ENCODE measurements at places on chromosomes 6 and 20.

DNA sequence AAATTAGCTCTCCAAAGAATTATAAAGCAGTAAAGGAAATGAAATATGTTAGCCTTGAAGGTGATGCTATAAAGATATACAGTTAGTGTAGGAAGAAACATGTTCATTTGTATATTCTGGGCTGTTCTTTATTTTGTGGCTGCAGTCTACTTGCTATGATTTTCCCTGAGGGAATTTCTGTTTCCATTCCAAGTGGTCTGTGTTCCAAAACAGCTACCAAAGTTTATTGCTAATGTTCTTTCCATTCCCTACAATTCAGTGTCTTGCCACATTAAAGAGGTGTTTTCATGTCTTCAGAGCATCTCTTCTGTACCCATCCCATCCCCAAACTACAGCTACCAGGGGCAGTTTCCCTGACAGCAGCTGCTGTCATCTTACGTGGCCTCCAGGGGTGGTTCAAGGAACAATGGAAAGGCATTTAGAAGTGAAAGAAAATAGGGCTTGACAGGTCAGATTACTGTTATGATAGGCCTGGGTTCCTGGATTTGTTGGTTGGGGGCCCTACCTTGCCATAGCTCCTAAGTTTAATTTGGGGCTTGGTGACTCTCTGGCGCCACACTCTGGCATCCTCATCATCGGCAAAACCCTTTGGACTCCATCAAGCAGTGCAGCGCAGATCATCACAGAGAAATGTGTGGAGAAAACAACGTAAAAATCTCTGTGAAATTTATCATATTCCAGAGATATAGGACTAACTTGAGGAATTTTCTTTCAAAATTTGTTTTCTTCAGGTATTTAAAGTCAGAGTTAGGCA, 33.8 kb upstream of the AIG1 start:
- peak; percentile 43 for DNase-seq

GRCh38 chr6:978937-979685, 286.2 kb upstream of the EXOC2 start:
- DNase-seq, result no peak

- no peak for DNase-seq
Observed at GRCh38 chr6:106730718-106731117, 101.3 kb downstream of the QRSL1 start.

- DNase-seq, result no peak
Observed at GRCh38 chr6:31474871-31475286, 23.1 kb upstream of the MICB start.

DNA sequence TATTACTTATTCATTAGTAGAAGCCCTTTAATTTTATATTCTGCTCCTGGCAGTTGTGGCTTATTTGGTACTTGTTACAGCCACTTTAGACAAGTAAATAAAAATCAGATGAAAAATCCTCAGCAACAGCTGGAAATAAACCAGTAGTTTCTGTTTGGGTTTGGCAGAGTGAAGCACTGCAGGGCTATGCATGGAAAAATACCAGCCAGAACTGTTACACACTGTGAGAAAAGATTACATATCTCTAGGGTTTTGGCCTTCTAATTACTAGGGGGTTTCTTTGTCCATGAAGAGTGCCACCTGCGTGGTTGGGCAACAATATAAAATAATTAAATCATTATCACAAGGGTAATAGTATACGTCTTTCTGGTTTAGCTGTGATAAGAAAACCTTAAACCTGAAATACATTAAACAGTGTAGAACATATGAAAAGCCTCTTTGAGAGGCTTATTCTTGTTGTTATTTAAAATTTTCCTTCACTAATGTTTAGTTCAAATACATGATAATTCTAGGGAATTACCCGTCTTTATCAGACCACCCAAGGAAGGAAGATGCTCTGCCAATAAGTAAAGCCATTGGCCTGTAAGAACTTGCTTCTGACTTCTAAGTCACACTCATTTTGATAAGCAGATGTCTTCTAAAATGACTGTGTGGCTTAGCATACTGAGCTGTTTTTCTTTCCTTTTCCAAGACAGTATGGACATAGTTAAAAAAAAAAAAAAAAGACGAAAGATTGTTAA, 320.0 kb upstream of the FLRT3 start:
- no peak for DNase-seq

DNA sequence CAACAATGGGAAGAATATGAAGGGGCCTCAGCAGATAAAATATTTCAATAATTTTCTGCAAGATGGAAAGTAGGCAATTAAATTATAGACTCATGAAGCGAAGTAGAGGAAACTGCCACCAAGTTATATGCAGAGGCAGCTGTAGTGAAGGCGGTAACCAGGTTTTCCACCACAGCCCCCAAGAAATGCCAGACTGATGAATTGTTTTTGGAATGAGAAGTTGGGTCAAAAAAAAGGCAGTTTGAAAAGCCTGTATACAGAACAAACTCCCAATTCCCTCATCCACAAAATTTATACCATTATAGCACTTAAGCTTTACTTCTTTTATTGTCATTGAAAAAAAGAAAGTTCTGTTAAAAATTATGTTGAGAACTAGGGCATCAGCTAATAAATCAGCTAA, 45.3 kb downstream of the ELOVL4 start:
- DNase-seq, result no peak

DNA sequence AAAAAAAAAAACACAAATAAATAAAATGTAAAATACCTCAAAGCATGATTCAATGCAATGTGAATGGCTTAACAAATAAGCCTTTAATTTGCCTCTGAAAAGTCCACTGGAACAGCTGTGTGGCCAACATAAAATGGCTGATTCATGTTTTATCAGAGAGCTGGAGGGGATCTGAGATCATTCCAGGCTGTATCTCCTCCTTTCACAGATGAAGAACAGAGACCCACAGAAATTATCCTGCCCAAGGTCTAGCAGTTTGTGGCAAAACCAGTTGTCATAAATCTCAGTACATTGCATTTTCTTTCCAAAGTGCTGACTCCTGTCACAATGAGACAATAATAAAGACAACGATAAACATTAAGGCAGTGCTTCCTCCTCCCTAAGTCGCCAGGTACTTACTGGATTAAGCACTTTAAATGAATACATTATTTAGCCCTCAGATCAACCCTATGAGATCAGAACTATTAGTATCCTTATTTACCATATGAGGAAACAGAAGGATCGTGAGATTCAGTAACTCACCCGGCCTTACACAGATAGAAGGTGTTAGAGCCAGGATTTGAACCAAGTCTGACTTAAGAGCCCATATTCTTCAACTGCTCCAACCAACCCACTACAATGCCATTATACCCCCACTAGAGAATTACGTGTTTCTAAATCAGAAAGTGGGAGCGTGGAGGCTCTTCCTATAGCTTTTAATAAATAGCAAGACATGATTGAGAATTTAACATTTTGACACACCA, 118.3 kb downstream of the KIF13A start:
- no peak for DNase-seq

DNA sequence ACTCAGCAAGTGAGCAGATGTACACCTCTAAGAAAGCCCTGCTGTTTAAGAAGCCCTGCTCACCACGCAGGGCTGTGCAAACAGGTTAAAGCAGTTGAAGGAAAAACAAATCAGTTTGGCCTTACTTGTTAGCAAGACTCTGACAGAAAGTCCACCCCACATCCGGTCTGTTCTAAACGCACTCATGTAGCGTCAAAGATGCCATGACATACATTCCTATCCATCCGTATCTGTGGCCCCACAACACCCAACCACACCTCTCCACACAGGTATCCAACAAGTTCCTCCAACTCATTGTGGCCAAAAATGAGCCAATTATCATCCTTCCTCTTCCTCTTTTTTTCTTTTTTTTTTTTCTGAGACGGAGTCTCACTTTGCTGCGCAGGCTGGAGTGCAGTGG, 22.8 kb upstream of the RAB22A start:
- DNase-seq, result no peak

DNA sequence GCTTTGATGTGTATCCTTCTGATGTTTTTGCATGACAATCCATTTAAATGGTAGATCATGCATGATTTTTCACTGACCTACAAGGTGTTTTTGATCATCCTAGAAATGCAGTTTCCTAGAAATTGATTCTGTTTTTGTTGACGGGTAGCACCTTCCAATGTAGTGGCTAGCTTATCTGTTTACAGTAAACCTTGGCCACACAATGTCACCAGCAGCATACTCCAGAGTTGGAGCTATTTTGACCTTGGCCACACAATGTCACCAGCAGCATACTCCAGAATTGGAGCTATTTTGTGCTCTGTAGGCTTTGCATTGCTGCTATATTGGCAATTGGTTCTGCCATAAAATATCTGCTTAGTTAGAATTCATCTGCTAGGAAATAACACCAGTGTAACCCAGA, 74.6 kb upstream of the NAA20 start:
- no peak for DNase-seq

DNA sequence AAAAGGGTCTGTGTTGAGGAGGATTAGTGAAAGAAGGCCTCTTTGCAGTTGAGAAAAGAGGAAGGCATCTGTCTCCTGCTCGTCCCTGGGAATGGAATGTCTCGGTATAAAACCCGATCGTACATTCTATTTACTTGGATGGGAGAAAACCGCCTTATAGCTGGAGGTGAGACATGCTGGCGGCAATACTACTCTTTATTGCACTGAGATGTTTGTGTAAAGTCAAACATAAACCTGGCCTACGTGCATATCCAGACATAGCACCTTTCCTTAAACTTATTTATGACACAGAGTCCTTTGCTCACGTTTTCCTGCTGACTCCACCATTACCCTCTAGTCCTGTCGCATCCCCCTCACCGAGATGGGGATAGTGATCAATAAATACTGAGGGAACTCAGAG, 4.5 kb downstream of the TDP2 start:
- DNase-seq, result no peak

GRCh38 chr6:163123098-163123497, 291.4 kb upstream of the QKI start:
- no peak for DNase-seq

- DNase-seq, result no peak
Observed at GRCh38 chr20:35472209-35472608, 16.8 kb downstream of the CEP250 start.

GRCh38 chr6:25122001-25122400, 157.2 kb upstream of the CARMIL1 start:
- DNase-seq, result no peak

- no peak for DNase-seq
Observed at GRCh38 chr6:169839493-169839892, 88.1 kb downstream of the ERMARD start.

DNA sequence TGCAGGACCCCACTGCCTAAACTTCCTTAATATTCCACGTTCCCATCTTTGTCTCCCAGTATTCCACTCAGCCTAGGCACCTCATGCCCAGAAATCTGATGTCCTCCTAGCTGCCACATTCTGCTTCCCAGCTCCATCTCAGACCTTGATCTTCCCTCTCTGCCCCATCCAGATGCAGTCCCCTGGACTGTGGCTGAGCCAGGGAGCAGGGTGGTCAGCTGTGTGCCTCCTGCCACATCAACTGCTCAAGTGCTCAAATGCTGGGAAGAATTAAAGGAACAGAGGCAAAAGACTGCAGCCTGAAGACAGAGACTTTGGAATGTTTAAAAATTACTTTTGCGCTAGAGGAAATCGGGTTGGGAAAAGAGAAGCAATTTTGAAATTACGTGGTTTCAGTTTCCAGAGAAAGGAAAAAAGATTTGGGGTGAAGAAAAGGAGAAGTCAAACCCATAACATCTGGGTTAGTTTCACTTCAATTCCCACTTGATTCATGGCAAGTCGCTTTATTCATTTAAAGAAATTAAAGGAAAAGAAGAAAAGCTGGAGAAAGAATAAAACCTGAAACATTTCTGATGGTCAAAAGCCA, 704.8 kb downstream of the PTPRT start:
- no peak for DNase-seq

DNA sequence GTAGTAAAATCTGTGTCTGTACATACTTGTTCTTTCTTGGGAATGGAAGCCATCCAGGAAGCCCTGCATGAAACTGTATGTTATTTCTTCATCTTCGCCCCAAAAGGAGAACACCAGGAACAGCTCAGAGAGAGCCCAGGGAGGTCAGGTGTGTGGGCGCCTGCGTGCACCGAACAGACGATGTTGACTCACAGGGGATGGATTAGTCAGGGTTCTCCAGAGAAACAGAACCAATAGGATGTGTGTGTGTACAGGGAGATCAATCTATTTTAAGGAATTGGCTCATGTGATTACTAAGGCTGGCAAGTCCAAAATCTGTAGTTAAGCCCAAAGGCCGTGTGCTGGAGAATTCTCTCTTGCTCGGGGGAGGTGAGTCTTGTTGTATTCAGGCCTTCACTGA, 45.7 kb downstream of the RNASET2 start:
- no peak for DNase-seq

GRCh38 chr6:33577718-33578117, 2.4 kb downstream of the BAK1 start:
- DNase-seq, result no peak

DNA sequence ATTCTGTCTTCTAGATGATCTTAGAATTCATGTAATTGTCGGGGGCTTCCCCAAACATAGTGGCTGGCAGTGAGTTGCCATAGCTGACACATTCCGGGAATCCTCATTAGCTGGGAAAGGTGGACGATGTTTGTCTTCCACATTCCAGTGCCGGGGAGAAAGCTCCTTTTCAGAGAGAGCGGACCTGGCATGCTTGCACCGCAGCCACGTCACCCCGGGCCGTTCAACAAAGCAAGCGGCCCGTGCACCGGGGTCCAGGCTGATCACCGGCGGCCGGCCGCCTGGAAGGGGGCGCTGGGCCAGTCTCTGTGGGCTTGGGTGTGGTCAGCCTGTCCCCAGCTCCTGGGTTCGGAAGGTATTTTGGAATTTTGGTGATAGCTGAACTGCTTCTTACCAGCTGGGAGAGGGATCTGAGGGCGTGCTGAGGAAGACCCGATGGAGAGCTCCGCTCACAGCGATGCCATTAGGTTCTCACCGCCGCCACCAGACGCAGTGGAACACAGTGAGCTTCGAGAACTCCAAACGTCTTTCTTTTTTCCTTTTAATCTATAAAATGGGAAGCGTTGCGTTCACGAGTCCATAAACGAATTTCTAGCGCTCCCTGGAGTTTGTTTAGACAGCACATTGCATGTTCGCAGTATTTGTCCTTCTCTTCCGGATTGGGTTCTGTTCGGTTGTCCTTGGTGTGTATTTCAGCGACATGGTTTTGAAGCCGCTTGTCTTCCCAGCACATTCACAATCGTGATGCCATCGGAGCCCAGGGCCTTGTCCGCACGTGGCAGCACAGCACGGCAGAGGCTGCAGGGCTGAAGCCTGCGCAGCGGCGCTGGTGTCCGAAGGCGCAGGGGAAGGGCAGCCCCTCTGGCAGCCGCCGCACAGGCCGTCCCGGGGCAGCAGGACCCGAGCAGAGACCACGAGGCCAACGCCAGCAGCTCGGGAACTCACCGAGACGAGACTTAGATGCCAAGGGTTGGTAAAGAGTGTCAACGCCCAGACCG, 557.6 kb downstream of the QKI start:
- no peak for DNase-seq
